Activated effector memory CD4-positive, alpha-beta T cell treated with anti-CD3 and anti-CD28 coated beads, Interleukin-2, amount 50 U/mL, for 16 hours (primary cell): ENCODE measurements at places on chromosomes 3 and 15.

- no peak for DNase-seq
Measured at GRCh38 chr15:59866642-59867041, 137.5 kb upstream of the FOXB1 start.

- no peak for DNase-seq
Measured at GRCh38 chr3:99023590-99024192, 122.2 kb upstream of the DCBLD2 start.

GRCh38 chr3:187719628-187720336 lies 17.4 kb upstream of the RTP2 start:
- no peak for DNase-seq

GRCh38 chr3:113794526-113794925 lies 44.1 kb upstream of the GRAMD1C start:
- DNase-seq, result no peak

GRCh38 chr3:57145852-57146251 lies 19.3 kb downstream of the IL17RD start:
- DNase-seq, result no peak

GRCh38 chr3:134463676-134464063 lies 22.1 kb downstream of the ANAPC13 start:
- DNase-seq, result no peak

GRCh38 chr15:60661080-60661645 lies 182.2 kb upstream of the ICE2 start:
- no peak for DNase-seq

DNA sequence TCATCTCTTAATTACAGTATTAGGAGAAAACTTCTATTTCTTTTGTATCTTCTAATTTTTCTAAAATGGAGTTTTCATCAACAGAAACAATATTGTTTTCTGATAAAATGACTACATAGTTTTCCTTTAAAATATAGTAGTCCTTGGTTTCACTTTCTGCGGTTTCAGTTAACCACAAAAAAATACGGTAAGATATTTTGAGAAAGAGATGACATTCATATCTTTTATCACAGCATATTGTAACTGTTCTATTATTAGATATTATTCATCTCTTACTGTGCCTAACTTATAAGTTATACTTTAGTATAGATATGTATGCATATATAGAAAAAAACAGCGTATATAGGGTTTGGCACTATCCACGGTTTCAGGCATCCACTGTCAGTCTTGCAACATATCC lies 2.3 kb downstream of the B4GALT4 start:
- DNase-seq, result no peak

DNA sequence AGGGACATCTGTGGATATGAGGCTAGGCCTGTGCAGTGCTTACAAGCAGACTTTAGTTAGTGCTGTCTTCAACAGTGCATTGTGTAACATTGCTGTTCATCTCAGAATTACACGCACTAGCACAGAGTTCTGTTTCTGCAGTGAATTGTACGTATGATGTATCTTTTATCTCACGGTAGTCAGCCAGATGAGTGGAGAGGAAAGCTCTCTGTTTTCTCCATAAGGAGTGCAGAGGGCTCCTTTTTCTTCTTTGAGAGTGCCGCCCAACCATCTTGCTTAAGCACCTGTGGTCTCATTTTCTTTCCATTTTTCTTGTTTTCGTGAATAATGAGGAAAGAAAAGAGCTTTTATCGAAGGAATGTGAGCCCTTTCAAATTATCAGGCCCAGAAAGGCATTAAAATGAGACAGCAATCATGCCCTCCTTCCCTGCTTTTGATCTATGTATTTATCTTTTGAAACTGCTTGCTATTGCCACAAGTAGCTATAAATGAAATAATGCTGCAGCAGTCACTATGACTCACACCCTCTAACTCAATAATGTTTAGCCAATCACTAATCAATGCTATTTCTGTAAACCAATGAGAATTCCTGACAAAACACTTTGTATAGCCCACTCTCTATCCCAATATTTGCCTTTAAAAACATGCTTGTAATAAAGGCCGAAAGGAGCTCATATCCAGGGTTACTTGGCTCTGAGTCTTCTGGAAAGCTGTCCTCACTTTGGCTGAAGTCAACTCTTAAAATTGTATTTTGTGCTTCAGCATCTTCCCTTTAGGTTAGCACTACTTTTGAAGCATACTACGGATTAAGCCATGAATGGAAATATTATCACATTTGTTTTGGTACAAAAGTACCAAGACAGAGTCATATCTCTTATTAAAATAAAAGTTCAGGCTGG lies 226.0 kb upstream of the P2RY1 start:
- no peak for DNase-seq

GRCh38 chr15:25249236-25250010 lies 189.4 kb downstream of the UBE3A start:
- peak; percentile 47 for DNase-seq

DNA sequence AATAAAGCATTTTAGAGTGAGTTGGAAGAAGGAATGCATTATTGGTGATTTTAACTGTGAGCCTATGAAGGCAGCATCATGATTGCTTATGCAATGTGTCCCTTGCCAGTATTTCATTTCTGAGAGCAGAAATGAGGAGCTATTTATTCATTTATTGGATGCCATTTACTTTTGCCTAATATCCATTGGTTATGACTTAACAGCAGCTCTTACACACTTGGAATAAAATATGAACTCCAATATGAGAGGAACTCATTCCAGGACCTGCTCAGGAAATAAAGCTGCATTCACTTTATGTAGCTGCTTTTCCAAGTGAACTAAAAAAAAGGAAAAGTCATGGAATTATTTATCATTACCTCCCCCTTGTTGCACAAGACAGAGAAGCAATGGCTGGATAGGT lies 280.1 kb downstream of the LRTM1 start:
- no peak for DNase-seq

- DNase-seq, result no peak
Measured at GRCh38 chr3:44890852-44891251, 16.4 kb downstream of the TGM4 start.

- DNase-seq, result no peak
Measured at GRCh38 chr3:37096975-37097374, 77.4 kb downstream of the LRRFIP2 start.

DNA sequence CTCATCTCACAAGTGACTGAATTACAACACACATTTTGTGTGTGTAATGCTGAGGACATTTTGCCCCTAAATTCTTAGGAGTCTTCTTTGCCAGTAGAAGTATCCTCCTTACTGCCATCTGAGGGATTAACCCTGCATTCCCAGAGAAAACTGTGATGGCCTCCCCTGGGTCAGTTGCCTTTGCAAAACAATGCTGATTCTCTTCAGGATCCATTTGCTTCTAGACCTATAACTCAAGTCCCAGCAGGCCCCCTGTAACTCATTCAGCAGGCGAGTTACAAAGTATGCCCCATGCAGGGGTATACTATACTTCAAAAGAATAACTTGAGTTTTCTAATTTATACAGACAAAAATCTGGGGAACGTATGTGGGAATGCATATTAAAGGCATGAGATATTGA lies 6.6 kb upstream of the MCF2L2 start:
- no peak for DNase-seq

GRCh38 chr3:30664884-30665283 lies 58.5 kb downstream of the TGFBR2 start:
- no peak for DNase-seq

DNA sequence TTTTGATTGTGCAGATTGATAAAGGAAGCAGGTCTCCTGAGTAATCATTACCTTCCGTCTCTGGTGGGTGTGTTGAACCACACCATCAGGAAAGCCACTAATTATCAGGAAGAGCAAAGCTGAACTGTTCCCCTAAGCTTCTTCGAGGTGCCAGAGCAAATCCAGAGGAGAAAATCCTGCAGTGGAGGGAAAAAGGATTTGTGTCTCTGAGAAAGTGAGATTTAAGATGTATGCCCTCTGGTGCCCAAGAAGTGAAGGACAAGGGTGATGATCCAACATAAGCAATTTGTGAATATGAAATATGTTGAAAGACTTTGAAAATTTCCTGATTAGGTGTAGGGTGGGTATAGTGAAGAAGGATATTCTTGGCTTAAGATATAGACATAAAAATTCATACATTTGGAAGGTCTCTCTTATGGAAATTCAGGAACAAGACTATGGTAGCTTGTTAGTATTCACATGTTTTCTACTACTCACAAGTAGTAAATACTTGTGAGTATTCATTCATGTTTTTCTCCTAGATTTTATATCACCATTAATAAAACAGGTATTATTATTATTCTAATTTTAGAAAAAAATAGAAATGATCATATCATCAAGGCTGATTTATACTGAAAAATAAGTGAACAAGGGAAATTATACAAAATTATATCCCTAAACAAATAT lies 34.8 kb downstream of the COMMD2 start:
- DNase-seq, result no peak

DNA sequence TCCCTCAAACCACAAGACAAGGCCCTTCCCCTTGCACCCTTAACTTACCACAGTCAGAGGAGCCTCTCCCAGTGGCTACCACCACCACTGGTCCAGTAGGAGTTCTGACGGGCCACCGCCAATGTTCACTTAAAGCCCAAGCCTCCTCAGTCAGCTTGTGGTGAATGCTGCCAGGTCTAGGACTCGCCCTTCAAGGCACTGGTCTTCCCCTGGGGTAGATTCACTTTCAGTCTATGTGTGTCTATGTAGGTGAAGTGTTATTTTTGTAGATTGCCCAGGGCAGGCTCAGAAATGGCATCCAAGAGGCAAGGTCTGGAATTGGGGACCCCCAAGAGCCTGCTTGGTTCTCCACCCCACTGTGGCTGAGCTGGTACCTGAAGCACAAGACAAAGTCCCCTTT lies 15.4 kb upstream of the CASR start:
- no peak for DNase-seq

DNA sequence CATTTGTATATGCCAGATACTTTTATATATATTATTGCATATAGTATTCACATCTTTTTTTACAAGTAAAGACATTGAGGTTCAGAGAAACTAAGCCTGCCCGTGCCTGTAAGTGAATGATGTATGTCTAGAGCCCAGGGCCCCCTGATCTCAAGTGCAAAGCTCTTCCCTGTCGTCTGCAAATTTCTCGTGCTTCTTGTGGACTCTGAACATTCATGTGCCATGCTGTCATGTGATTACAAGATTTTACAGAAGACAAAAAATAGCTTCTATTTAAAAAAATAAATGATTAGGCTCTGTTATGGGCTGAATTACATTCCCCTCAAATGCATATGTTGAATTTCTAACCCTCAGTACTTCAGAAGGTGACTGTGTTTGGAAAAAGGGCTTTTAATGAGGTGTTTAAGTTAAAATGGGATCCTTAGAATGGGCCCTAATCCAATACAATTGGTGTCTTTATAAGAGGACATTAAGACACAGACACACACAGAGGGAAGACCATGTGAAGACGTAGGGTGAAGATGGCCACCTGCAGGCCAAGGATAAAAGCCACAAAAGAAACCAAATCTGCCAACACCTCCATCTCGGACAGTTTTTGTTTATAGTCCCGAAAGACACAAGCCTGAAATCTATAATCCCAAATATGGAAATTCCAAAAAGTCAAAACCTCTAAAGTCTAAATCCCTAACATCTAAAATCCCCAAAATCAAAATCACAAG lies 3.9 kb upstream of the MASP1 start:
- no peak for DNase-seq

- DNase-seq, result no peak
Measured at GRCh38 chr3:3799173-3800079, at the start of gene LRRN1. TSS of gene LRRN1 (plus strand) at chr3:3799431. CDS start at chr3:3844642, 45,211 bp downstream.

GRCh38 chr3:12527757-12528143 lies 17.5 kb downstream of the MKRN2OS start:
- DNase-seq, result no peak

DNA sequence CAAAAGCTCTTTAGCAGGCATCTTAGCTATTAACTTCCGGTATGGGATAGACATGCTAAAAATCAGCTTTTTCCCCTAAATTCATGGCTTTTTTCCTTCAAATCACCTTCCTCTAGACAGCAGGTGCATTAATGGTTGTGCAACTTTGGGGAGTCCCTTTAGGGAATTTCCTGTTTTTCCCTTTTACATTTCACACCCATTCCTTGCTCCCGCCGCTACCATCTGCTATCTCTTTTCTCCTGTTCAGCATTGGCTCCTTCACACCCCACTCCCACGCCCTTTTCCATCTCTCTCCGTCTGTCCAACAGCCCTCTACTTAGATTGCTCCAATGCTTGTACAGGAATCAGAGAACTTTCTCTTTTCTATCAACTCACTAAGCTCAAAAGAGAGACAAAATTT lies 43.4 kb downstream of the FEZF2 start:
- DNase-seq, result no peak

GRCh38 chr15:68565726-68566125 lies 13.1 kb upstream of the CORO2B start:
- DNase-seq, result no peak

DNA sequence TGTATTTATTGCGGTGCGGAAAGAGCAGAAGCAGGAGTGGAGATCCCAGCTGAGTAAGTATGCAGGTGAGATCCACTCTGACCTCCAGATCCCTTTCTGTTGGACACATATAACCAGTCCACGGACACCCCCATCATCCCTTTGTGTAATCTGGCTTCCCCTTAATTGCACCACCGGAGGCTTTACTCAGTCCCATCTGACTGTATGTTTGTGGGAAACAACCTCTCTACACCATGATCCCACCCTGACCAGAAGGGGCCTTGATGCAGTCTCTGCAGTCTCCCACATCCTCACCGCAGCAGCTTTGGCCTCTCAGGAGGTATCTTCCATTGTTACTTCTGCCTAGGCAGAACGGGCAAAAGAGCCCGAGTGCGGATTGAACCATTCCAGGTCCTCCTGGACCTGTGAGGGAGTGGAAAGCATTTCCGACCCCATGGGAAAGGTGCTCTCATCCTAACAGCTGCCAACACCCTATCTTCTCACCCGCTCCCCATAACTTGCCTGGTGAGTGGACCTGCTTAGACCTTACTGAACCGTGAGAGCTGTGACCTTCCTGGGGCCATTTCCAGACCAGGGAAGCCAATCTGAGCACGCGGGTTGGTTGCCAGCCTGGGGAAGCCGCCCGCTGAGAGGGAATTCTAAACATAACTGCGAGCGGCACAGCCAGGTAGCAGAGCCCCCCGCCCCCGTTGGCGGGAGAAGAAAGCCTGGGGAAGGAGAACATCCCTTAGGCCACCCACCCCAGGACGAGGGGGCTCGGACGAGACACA lies 1.1 kb downstream of the SLCO2A1 start:
- no peak for DNase-seq

DNA sequence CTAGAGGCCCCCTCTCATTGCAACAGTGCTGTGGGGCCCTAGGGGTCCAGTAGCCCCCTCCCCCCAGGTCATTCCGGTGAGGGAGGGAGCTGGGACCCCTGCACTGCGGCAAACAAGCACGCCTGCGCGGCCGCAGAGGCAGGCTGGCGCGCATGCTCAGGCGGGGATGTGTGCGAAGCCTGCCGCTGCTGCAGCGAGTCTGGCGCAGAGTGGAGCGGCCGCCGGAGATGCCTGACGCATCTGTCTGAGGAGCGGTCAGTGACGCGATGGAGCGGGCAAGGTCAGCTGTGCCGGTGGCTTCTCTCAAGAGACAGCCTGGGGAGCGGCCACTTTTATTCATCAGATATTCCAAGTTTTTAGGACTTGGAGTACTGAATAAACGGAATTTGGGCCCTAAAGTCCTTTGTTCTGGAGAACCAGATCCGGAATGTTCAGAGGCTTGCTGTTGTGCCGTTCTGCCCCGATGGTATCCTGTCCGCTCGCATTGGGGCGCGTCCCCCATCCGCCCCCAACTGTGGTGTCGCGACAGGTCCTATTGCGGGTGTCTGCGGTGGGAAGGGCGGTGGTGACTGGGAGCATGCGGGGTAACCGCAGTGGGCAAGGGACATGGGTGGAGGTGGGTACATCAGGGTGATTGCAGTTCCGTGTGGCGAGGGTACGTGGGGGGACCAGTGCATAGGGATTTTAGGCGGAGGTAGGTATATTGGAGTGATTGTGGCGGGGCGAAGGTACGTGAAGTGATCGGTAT lies at the start of the genes SNRPN and SNURF:
Gene SNRPN, plus strand, starts transcription at position 205 of the 748 bp plus-strand sequence. CDS start 19,467 bp downstream, outside the sequence.
Gene SNURF, plus strand, starts transcription at position 205 of the 748 bp plus-strand sequence. Its CDS starts 62 bp downstream, at position 267.
- DNase-seq, result peak; percentile 86

- DNase-seq, result no peak
Measured at GRCh38 chr3:128309026-128309425, 155.7 kb downstream of the EEFSEC start.
